ENCODE measurements at places on chromosomes 7 and 10. TPM values are rescaled to one million over a fixed set of nuclear protein-coding genes. Genes with fewer than 3 reads are reported as not detected.

- DNase-seq: no peak
- no peak overlapping the region for H3K27ac ChIP-seq
- peaks cover 20% of the 10 kb centered on the region for H3K27me3 ChIP-seq
- H3K36me3 ChIP-seq: peaks cover 10% of the 10 kb centered on the region
- H3K4me3 ChIP-seq: no peak overlapping the region
- peaks cover 39% of the 10 kb centered on the region for H3K4me1 ChIP-seq
These were observed 34.5 kb upstream of the EGR2 start for GRCh38 chr10:62850646-62851045.

The TMEM140 gene
- 10.8 TPM for total RNA-seq

DNA sequence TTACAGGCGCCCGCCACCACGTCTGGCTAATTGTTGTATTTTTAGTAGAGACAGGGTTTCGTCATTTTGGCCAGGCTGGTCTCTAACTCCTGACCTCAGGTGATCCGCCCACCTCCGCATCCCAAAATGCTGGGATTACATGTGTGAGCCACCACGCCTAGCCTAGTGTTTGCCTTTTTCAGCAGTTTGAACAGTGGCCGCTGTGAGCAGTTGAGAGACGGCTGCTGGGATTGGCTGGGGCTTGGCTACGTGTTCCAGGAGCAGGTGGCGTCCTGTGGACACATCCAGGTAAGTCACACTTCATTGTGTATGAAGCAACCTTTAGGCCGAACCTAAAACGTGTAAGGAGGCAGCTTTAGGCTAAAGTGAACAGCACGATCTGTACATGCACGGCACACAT, 231.8 kb upstream of the PITRM1 start:
- H3K4me3 ChIP-seq: no peak overlapping the region
- no peak overlapping the region for H3K27ac ChIP-seq
- H3K27me3 ChIP-seq: no peaks in the 10 kb centered on the region
- DNase-seq: no peak
- H3K36me3 ChIP-seq: no peaks in the 10 kb centered on the region
- H3K4me1 ChIP-seq: no peaks in the 10 kb centered on the region

- no peak overlapping the region for H3K27ac ChIP-seq
- DNase-seq: no peak
- H3K4me1 ChIP-seq: peaks cover 18% of the 10 kb centered on the region
- H3K4me3 ChIP-seq: no peak overlapping the region
These were observed 9.1 kb upstream of the ZNF316 start for GRCh38 chr7:6628045-6628444.

The SPDYE16 gene
- total RNA-seq: not detected

The SLC13A4 gene
- total RNA-seq: not detected

The ZNF138 gene
- total RNA-seq: 12.0 TPM

GRCh38 chr7:99128076-99128950, 15.6 kb downstream of the SMURF1 start:
- no peaks in the 10 kb centered on the region for H3K27me3 ChIP-seq
- peaks cover 43% of the 10 kb centered on the region for H3K4me1 ChIP-seq
- H3K36me3 ChIP-seq: no peaks in the 10 kb centered on the region
- DNase-seq: no peak
- H3K27ac ChIP-seq: no peak overlapping the region

GRCh38 chr10:75280236-75280635, 44.5 kb upstream of the COMTD1 start:
- H3K27ac ChIP-seq: no peak overlapping the region
- H3K27me3 ChIP-seq: peaks cover 25% of the 10 kb centered on the region
- DNase-seq: no peak
- no peaks in the 10 kb centered on the region for H3K36me3 ChIP-seq

GRCh38 chr10:114541081-114541796, 116.8 kb downstream of the ABLIM1 start:
- peak overlapping the region; percentile 99 for H3K27ac ChIP-seq
- H3K27me3 ChIP-seq: no peaks in the 10 kb centered on the region
- H3K4me1 ChIP-seq: peaks cover 90% of the 10 kb centered on the region
- no peaks in the 10 kb centered on the region for H3K36me3 ChIP-seq

The RET gene
- 0.32 TPM for total RNA-seq

GRCh38 chr10:115503546-115503945, 410.4 kb downstream of the ATRNL1 start:
- H3K27me3 ChIP-seq: no peaks in the 10 kb centered on the region
- H3K4me3 ChIP-seq: no peak overlapping the region
- no peak overlapping the region for H3K27ac ChIP-seq

DNA sequence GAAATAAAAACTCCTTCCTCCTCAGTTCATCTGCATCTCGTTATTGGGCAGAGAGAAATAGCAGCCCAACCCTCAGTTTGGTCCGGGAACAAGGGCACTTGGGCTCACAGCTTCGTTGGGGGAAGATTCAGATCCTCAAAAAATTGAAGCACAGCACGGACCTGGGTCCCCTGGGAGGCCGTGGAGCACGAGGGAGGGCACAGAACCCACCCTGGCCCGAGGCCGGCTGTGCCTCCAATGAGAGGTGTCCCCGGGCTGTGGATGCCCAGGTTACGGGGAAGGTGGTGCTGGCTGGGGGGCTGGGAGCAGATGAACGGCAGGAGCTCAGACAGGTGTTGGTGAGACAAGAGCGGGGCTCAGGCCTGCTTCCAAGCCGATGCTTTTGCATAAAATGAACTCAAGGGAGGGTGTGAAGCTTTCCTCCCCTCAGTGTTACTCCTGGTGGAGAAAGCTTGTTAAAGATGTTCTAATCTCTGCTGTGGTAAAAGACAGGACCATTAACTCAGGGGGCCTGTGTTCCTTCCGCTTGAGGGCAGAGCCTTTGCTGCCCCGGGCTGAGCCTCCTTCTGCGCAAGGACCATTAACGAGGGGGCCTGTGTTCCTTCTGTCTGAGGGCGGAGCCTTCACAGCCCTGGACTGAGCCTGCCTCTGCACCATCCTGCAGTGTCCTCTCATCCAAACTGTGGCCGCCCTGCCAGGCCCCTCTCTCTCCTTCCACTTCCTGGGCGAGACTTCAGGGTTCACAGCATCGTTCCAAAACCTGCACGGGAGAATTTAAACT, 302.2 kb downstream of the ADARB2 start:
- peaks cover 12% of the 10 kb centered on the region for H3K27me3 ChIP-seq
- no peaks in the 10 kb centered on the region for H3K36me3 ChIP-seq
- no peak overlapping the region for H3K4me3 ChIP-seq
- no peak for DNase-seq
- no peak overlapping the region for H3K27ac ChIP-seq

The VIPR2 gene
- 0.50 TPM for total RNA-seq

DNA sequence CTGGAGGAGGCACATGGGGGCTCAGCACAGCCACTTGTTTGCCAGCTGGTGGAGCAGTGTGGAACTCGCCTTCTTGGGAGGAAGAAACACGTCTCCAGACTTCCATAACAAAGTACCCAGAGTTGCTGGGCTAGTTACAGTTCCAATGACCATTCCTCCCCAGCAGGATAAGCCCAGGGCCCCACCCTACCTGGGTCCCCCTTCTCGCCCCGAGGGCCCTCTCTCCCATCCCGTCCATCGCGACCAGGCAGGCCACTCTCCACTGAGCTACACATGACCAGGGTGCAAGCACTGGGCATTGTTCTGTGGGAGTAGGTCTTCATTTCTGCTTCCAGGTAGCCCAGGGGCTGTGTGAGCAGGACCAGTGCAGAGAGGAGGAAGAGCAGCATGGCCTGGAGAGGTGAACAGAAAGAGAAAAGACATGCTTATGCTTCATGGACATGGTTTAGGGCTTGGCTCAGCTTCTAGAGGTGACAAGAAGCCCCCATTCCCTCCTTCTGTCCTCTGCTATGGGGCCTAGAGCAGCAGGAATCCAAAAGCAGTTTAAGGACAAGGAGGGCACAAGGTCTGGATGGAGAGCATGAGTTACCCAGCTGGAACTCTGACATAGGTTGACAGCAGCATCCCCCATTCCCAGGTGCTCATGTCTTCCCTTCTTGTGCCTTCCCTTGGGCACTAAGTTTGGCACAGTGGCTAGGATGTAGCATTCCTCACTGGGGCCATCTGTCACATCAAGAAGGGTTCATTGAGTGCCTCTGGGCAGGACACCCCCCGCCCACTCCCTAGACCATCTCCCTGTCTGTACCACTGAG, 2.4 kb downstream of the SFTPD start:
- no peak for DNase-seq
- H3K4me3 ChIP-seq: no peak overlapping the region
- H3K36me3 ChIP-seq: no peaks in the 10 kb centered on the region
- peaks cover 5% of the 10 kb centered on the region for H3K27me3 ChIP-seq

- no peak overlapping the region for H3K4me3 ChIP-seq
- DNase-seq: no peak
- H3K4me1 ChIP-seq: no peaks in the 10 kb centered on the region
- no peaks in the 10 kb centered on the region for H3K36me3 ChIP-seq
These were observed 62.8 kb downstream of the TACC2 start for GRCh38 chr10:122051609-122052385.
